ENCODE measurements at places on chromosomes 7 and 10.

DNA sequence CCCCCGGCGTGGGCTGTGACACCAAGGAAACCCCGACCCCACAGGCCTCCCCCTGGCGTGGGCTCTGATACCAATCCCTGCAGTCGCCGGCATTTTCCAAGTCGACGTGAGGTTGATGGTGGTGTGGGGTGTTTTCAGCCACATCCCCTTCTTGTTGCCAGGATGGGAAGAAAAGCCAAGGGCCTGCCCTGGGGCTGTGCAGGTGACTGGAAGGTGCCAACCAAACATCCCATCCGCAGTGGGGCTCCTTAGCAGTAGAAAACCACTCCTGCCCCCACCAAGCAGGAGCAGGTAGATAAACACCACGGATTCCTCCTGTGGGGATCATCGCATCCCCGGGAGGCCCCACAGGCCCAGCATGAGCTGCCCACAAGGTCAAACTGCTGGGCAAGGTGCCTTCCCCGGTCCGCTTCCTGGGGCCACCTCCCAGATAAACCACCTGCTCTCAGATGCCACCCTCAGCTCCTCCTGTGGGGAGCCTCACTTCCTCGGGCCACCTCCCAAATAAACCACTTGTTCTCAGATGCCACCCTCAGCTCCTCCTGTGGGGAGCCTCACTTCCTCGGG is 88.5 kb upstream of the DIP2C start:
- DNase-seq, result no peak

- DNase-seq, result no peak
These were observed 8.8 kb upstream of the AFAP1L2 start for GRCh38 chr10:114412907-114413797.

GRCh38 chr7:35485436-35485835 is 209.5 kb downstream of the HERPUD2 start:
- no peak for DNase-seq

DNA sequence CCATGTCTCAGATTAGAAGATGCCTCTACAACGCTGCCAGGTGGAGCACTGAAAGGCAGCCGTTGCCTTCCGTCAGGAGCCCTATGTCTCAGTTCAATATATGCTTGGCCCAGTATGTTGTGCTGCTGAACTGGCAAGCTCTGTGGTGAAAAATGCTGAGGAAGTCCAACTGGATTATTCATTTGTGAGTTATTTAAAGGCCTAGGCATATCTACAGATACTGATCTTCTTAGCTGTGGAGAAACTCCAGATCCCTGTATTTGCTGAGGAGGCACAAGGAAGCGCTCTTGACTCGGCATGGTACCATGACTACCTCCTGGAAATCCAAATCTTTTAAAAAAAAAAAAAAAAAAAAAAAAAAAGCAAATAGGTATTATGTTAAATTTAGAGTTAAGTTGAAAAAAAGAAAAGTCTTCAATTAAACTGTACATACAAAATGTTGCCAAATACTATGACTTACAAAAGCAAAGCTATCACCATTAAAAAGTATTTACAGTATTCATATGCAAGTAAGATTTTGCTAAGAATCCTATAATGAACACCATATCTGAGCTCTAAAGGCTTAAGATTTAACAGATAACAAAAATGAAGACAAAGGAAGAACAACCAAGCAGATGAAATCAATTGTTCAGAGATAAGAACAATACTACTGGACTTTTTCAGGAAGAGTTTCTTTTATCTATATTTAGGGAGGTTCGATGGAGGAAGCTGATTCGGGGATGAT is 152.4 kb downstream of the GALNT11 start:
- DNase-seq, result no peak

All from stimulated activated CD4-positive, alpha-beta T cell treated with anti-CD3 and anti-CD28 coated beads, Interleukin-15, amount 100 ng/mL, for 1 hour (primary cell).